Adipocyte (in vitro differentiated cells): ENCODE measurements at places on chromosomes 3 and 15.

- DNase-seq, result no peak
Observed at GRCh38 chr3:151584566-151584965, 123.7 kb upstream of the IGSF10 start.

GRCh38 chr15:81011593-81011992 lies 10.9 kb downstream of the TLNRD1 start:
- no peak for DNase-seq

DNA sequence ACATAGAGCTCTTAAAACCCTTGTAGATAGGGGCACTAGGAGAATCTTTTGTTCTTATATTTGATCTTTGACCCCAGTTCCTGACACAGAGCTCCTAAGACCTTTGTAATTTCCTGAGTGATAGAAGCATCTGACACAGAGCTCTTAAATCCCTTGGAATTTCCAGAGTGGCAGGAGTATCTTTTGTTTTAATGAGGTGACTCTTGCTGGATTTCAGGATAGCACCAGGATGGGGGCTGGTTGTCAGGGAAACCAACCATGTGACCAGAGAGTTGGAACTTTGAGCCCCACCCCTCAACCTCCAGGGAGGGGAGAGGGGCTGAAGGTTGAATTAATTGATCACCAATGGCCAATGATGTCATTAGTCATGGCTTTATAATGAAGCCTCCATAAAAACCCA lies 47.6 kb upstream of the ST8SIA2 start:
- no peak for DNase-seq

DNA sequence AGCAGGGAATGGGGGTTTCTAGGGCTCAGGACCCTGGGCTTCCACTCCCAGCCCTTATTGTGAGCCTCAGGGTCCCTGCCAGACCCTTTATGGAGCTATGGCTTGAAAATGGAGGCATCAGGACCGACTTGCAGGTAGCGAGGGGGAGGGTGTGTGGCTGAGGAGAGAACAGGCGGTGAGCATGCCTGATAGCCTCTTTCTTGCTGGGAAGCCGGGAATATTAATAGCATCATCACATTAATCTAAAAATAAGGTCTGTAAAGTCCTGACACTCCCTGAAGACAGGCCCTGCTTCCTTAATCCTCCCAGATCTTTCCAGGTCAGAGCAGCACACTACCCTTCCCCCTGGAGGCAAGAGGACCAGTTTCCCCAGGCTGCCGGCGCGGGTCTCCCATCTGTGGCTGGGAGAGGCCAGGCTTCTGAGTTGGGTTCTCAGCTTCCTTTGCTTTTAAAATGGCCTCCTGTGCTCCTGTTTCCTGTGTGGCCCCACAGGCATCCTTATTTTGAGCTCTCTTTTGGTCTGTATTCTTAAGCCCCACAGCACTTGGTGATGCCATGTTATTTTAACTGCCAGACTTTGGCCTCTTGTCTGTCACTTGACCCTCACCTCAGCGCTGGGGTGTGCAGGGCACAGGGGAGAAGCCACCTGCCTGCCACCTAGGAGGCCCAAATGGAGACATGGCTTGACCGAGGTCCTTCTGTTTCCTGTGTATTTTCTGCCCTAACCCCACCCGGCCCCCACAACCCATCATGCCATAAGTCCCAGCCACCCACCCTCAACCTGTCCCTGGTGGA lies 185.0 kb upstream of the TOPAZ1 start:
- DNase-seq, result no peak

GRCh38 chr3:105526360-105527111 lies 159.8 kb downstream of the ALCAM start:
- DNase-seq, result no peak

DNA sequence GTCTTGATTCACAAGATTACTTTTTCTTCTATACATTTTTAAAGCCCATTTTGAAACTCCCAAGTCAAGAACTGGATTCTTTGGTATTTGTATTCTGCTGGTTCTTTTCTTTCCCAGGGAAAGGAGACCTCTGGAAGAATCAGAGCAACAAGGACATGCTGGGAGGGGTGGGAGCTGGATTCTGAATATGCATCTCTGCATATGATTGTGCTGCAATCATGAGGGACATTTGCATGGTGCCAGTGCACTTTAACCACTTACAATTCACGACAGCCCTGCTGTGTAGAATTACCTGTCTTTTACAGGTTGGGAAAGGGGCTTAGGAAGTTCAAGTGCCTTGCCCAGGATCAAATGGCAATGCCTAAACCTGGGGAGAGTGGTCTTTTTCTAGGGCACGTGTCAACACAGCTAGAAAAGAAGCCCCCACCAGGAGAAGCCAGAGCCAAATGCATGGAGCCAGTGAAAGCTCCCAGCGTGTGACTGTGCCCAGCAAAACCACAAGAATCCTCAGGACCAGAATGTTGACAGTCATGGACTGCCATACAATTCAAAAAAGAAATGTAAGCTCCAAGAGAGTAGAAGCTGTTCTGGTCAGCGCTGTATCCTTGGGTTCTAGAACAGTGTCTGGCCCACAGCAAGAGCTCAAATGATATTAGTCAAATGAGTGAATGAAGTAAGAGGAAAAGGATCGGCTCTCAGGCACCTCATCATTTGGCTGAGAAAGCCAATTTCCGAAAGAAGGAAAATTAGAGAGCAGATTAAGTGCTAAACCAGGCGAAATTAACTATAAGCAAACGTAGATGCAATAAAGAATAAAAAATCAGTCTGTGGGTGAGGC lies 84.5 kb upstream of the MEF2A start:
- DNase-seq, result no peak
